Stimulated activated CD4-positive, alpha-beta T cell treated with anti-CD3 and anti-CD28 coated beads, Interleukin-4, amount 100 ng/mL, for 48 hours (primary cell): ENCODE measurements at places on chromosomes 2 and 18.

DNA sequence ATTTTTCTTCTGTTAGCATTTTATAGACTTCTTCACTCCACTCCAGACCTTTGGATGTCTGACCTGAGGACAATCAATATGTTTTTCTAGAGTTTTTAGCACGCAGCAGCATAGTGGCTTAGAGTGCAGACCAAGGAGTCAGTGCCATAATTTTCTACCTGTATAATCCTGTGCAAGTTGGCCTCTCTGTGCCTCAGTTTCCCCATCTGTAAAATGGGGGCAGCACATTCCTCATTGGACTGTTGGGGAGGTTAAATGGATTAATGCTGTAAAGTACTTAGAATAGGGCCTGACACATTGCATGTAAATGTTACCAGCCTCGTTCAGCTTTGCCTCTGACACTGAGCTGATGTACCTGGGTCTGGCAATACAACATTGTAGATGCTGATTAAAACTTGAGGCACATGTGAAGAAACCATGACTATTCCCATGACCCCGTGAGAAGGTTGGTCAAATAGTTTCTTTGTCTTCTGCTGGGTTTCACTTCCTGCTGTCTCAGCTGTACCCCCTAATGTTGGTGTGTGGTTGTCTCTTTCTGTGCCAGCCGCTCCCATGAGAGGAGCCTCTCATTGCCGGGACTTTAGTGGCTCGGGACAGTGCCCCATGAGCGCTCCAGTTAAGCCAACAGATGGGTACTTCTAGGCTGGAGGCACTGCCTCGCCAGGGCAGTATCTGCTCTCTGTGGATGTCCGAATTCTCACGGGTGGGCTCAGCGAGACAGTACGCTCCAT is 125.3 kb downstream of the SH3RF3 start:
- no peak for DNase-seq

- DNase-seq = no peak
Measured at GRCh38 chr18:48575301-48575657, 36.4 kb downstream of the CTIF start.

- no peak for DNase-seq
Measured at GRCh38 chr18:38427234-38427633, 861.6 kb upstream of the CELF4 start.

GRCh38 chr18:67219821-67220220 is 296.7 kb downstream of the DSEL start:
- no peak for DNase-seq

DNA sequence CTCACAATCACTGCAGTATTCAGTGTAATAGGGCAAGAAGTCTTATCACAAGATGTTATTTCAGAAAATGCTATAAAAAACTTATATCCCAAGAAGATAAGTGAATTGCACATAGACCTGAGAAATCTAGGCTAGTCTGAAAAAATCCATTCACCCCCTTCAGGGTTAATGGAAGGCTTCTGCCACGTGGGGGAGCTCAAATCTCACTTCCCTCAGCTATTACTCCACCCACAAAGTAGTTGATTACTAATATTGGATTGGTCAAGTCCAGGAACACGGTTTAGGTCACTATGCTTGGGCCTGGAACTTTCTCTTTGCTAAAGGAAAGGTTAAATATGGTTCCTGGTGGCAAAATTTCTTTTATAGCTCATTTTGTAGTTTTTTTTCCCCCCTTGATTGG is 51.2 kb upstream of the ADAM23 start:
- peak; percentile 8 for DNase-seq

DNA sequence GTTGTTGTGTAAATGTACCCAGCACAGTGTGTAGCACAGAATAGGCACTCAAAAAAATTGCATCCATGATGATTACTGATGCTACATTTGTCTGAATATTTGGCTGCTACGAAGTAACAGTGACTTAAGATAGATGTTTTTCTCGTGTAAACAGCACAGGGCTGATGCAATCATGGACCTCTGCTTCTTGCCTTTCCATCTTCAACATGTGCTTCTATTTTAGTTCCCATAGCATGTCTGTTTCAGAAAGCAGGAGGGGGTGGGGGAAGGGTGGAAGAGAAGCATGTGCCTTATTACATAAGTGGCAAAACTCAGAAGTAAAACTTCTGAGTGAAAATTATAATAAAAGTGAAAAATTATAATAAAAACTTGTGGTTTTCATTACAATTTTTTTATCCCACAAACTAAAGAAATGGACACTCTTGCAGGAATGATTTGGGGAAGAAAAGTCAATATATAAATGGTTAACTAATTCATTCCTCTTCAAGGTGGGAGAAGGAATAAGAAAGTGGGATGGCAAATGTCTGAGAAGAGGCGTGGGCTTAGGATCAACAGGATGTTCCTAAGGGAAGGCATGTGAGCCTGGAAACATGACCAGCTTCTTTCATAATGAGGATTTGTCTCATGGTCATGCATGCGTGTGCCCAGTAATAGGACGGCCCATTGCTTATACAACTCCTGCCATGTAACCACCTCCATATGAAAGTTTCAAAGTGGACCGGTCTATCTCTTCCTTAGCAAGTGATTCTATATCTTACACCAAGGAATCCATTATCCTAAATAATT is 27.2 kb downstream of the CCBE1 start:
- no peak for DNase-seq

DNA sequence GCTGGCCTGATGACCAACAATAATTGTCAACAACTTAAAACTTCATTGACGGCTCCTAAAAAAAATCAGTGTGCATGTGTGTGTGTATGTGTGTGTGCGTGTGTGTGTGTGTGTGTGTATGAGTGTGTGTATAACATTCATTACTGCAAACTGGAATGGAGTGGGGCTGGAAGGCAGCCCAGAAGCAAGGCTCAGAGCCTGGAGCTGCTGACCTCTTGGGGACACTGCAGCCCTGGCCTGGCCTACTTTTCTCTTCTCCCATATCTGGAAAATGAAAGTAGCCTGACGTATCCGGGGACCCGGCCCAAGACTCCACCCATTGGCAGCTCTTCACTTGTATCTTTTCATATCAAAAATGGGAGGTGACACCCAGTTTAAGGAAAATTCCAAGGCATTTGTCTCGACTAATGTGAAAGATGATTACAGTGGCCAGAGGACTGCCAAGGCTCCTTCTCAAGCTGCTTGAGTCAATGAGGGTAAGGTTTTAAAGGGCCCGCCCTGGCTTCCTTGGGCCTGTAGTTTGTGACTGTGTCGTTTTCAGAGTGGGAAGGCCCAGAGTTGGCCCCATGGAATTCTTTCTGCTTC is 72.4 kb upstream of the IL1R1 start:
- no peak for DNase-seq

DNA sequence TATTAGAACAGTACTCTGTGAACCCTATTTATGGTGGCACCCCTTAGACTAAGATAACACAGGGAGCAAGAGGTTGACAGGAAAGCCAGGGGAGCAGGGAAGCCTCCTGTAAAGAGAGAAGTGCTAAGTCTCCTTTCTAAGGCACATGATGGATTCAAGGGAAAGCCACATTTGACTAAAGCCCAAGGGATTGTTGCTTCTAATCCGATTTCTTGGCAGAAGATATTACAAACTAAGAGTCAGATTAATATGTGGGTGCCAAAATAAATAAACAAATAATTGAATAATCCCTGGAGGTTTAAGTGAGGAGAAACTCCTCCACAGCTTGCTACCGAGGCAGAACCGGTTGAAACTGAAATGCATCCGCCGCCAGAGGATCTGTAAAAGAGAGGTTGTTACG is 333.2 kb downstream of the SOX11 start:
- no peak for DNase-seq

GRCh38 chr18:62614494-62614893 is 91.7 kb downstream of the ZCCHC2 start:
- DNase-seq = no peak

- DNase-seq = peak; percentile 93
Measured at GRCh38 chr2:74958274-74959105, at the start of gene POLE4. TSS of gene POLE4 (plus strand) at chr2:74958643. CDS start at chr2:74958680, 37 bp downstream.

- no peak for DNase-seq
Measured at GRCh38 chr2:24871852-24872333, 48.1 kb downstream of the ADCY3 start.

- no peak for DNase-seq
Measured at GRCh38 chr2:136796339-136796738, 31.0 kb downstream of the THSD7B start.

GRCh38 chr2:234669621-234670020 is 172.7 kb upstream of the ARL4C start:
- DNase-seq = no peak

- DNase-seq = no peak
Measured at GRCh38 chr2:6089474-6089873, 397.3 kb downstream of the SOX11 start.

- DNase-seq = no peak
Measured at GRCh38 chr2:169162613-169163012, 93.2 kb downstream of the DHRS9 start.

GRCh38 chr18:7877609-7878008 is 310.5 kb downstream of the PTPRM start:
- DNase-seq = no peak

DNA sequence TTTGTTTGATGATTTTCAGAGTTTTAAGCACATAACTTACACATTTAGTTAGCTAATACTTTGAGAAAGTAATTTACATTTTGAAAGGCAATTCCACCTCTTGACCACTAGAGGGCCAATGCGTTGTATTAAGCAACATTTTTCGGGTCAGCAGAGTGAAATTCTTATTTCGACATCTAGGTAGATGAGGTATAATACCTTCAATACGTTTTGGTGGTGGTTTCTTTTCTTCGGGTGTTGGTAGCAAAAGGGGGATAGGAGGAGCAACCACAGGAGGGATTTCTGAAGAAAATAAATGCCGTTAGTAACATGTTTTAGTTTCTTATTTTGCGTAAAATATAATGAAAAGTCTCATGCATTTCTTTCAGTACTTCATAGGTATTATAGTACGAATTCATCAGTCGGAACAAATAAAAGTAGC is 106.3 kb downstream of the TTN start:
- DNase-seq = no peak

DNA sequence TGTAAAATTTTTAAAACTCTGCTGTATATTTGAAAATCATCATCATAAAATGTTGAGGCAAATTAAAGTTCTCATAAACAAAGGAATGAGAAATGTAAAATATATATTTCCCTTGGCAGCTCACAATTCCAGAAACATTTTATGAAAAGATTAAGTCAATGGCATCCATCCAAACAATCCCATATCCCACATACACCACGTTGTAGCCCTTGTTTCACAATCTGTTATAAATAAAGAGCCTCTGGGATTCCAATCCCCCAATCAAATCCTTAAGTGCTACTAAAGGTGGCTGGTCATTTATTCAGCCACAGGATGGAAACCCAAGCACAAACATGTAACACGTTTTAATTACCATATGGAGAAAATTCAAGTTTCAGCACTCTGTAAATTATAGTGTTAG is 51.7 kb downstream of the GFPT1 start:
- DNase-seq = no peak

DNA sequence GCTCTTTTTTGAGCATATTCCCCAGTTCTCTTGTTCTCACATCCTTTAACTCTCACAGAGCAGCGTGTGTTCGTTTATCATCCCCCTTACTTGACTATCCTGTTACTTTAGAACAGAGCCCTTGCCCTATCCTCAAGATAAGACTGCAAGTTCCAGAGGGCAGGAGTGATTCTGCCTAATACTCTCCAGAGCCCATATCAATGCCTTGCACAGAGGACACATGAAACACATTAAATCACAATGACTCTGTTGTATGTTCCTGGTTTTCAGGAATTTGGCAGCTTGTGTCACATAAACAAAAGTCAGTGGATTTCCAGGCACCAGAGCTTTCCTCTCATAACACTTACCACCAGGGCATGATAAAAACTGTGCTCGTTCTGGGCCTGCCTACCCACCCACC is 156.7 kb downstream of the RNF144A start:
- no peak for DNase-seq

DNA sequence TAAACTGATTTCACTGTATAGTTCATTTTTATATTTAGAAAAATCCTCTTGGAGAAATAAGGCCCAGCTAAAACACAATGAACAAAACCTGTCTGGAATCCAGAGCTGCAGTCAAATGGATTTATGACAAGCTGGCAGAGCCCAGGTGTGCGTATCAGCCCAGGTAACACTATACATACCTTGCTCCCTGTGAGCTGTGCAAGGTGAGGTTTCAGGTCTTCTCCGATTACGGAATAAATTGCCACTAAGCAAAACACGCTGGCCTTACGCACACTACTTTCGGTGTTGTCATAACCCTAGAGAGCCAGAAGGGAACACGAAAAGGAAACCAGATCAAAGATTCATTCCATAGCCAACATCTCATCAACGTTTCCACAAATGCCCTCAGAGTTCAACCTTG is 61.9 kb upstream of the TFCP2L1 start:
- DNase-seq = no peak

DNA sequence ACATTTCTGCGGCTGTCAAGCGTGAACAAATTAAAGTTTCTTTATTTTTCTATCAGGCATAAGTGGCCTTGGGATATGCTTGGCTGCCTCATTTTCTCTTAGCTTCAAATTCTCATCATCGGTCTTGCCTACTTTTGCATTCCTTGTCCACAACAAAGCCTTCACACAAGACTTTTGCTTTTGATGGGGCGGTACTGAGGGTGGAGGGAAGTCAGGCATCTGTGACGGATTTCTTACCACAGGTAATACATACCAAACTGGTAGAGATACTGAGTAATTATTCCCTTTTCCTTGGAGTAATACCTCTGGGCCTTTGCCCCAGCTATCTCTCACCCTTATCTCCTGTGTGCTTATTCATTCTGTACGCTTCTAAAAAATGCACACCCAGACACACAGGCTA is 468.3 kb upstream of the RGPD4 start:
- no peak for DNase-seq

DNA sequence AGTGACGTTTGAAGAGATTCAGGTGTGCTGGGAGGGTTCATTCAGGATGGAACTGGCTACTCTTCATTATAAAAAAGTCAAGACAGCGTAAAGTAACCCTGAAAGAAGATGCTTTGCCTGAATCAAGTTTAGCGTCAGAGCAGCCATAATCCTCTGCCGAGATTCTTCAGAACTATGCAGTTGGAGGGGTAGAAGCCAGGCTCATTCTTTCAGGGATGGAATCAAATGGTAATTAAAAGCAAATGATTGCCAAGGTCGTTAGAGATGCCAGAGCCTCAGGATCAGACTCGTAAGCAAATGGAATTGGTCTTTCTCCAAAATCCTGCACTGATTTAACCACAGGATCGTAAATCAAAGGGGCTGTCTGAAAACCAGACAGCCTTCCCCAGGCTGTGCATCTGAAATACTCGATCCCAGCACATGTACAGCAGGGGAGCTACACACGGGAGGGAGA is 21.9 kb downstream of the APCDD1 start:
- no peak for DNase-seq

DNA sequence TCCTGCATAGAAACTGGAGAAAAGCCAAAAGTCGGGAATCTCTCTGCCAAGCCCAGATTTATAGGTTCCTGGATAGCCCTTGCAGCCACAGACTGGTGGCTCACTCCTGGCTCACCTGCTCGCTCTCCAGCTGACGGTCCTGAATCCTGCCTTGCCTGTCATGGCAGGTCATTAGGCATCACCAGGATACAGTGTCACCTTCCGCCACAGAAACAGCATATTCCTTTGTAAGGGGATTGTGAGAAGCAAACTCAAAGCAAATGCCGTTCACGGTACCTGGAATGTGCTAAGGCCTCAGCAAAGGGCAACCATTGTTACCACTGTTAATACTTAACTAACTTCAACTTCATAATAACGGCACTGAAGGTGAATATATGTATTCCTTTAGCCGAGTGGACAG is 57.1 kb upstream of the GPR45 start:
- no peak for DNase-seq

GRCh38 chr18:59008302-59008974 is 131.2 kb upstream of the SEC11C start:
- DNase-seq = no peak

GRCh38 chr2:129923265-129924091 is 56.0 kb upstream of the RAB6C start:
- peak; percentile 31 for DNase-seq
